DMS 273 treated with DMSO at 0.1 percent for 48 hours (cell line): ENCODE measurements at places on chromosomes 6 and 20.
A peak's percentile ranks its signal among the peaks of the same experiment; 100 is the strongest.

GRCh38 chr6:143333081-143333480 is 117.4 kb downstream of the ADAT2 start:
- no peak for DNase-seq

- DNase-seq = no peak
These were observed 290.0 kb upstream of the SUPT3H start for GRCh38 chr6:45667766-45668165.

- no peak for DNase-seq
These were observed 169.5 kb upstream of the LAMA2 start for GRCh38 chr6:128713461-128713860.

- DNase-seq = no peak
These were observed 9.3 kb upstream of the CALHM6 start for GRCh38 chr6:116451916-116452315.

- DNase-seq = no peak
These were observed 11.0 kb downstream of the HRH3 start for GRCh38 chr20:62208795-62209755.

DNA sequence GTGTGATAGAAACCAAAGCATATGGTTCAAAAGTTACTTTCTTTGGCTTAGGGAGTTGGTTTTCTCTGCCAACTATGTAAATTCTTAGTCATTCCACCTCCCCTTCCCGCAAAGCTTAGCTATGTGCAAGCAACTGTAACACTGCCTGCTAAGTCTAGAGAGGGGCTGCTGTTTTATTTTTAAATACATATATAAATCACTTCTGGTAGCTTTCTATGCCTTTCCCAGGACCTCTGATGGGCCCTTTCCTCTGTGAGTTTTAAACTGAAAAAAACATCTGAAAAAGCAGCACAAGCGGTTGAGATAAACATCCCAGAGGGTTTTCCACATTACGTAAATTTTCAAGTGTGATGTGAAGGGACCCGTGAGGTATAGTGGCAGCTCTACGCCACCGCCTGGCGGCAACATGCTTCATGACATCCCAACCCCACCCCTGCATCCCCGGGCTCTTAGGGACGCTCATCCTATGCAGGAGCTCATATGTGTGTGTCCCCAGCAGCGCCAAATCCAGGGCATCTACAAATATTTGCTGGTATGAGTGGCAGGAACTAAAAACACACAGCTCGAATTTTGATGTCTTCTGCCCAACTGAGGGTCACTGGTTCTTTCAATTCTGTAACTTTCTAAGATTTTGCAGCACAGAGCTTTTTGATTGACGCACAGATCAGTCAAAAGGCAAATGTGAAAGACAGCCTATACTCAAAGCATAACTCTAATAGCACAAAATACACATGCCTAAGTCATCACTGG is 12.7 kb downstream of the SAYSD1 start:
- no peak for DNase-seq

GRCh38 chr6:163252061-163252591 is 162.4 kb upstream of the QKI start:
- no peak for DNase-seq

GRCh38 chr6:15715060-15715459 is 52.2 kb upstream of the DTNBP1 start:
- DNase-seq = no peak

GRCh38 chr6:25065666-25066065 is 129.9 kb upstream of the RIPOR2 start:
- no peak for DNase-seq

DNA sequence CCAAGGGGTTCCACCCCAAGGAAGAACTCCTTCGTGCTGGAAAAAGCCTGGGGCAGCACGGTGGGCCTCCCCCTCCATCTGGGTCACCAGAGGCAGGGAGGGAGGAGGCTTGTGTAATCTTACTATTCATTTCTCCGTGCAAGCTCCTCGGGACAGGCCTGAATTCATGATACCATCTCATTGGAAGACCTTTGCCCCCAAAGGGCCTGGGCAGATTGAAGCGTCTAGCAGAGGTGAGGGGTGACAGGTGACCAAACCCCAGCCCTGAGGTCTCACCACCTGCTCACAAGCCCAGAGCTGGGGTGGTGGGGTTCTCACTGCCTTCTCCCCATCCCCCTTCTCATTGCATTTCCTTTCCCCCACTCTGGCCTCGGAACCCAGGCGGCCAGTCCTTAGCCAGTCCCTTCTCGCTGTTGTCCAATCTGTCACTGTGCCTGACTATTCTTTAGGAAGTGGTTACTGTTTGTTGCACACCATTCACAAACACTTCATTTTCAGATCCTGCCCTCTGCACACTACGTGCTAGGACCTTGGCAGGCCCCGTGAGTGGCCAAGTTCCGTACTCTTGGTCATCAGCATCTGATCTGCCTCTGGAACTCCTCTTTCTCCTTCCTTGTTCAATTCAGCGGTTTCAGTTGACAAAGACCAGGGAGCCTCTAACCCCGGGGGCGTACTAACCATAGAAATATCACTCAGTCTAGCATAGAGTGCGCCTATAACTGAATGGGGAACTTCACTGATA is 137.1 kb downstream of the LY86 start:
- no peak for DNase-seq

DNA sequence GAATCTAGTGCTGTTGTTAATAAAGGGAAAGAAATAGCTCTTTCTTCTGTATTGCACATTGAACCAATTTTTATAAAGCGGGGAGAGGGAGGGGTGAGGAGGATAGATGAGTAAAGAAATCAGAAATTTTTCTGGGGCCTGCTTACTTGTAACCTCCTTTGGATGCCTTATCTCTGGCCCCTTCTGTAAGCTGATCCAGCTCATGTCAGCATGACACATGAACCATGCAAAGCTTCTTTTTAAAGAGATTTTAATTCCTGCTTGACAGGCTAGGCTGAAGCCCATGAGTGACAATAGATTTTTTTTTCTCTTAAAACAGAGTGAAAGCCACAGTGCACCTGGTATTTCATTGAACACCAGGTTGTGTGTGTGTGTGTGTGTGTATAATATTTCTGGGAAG is 325.3 kb downstream of the PRL start:
- DNase-seq = no peak

DNA sequence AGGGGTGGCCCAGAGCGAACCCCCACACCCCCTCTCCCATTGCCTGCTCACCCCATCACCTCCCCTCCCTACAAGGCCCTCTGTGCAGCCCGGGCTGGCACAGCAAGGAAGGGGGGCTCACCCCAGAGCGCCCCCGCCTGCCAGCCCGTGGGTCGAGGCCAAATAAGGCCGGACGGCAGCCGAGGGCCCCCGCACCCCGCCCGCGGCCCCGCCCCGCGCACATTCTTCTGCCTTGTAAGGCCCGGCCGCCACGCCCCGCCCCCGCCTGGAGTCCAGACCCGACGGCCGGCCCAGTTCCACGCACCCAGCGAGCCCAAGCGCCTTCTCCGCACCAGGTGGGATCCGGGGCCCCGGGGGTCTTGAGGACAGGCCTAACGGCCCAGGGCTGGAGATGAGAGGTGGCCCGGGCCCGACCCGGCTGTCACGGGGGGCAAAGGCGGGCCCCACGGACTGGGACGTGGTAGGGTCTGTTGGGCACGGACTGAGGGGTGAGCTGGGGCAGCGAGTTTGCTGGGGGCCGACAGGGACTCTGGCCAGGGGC is at the start of gene MYL9:
MYL9 (plus strand) TSS at position 293 of the 541 bp plus-strand sequence. CDS start 3,366 bp downstream, outside the sequence.
- no peak for DNase-seq

DNA sequence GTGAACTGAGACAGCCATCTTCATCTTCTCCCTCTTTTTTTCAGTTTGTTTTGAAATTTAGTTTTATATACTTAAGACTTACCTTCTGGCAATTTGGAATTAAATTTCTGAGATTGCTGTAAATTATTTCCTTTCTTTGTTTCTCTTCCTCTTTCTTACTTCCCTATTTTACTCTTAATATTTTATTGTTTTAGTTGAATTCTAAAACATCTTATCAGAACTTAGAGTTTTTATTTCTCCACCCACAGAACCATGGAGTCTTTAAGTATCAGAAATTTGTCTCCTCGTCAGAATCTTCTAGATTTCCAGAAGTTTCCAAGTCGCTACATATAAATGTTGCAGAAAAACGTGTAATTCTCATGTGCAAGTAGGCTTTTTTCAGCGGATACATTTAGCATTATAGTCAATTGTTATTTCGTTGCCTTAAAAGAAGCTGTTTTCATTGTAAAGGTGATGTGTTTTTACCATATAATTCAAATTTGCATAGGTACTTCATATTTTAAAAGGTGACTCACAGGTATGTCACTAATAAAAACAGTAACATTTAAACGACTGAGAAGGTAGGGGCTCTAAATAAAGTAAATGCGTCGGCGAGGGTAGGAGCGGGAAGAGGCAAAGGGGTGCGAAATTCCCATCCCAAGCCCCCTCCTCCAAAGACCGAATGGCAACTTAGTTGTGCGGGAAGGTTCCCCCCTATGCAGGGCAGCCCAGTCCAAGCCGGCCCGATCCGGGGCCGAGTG is 866 bp upstream of the MYO6 start:
- DNase-seq = no peak

DNA sequence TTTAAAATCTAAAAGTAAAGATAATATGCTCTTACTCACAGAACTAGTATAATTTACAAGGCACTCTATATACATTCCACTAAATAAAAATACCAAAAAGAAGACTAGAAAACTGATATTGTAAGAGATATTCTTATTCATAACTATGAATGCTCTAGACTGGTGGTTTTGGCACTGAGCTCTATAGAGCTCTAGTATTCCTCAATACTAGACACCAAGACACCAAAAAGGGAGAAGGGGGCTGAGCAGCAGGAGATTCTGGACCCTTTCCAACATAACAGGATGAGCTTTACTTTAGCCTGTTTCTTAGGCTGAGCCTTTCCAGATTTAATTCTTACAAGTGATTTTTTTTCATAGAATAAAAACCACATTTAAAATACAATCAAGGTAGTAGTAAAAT is 173.6 kb downstream of the COL21A1 start:
- DNase-seq = no peak

DNA sequence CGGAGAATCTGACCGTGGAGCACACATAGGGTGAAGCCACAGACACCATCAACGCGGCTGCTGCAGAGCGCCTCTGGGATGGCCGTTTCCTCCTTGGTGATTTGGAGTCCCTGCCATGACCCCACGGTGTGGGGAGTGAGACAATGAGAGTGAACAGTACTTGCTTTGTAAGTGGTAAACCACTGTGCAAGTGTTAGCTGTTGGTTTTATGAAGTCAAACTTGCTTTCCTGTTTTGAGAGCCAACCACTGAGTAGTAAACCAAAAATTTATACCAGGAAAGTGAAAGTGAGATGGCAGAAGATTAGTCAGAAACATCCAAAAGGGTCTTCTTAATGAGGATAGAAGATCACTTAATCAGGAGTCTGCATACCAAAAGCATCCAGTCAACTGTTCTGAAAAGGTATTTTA is 160.7 kb downstream of the FOXC1 start:
- no peak for DNase-seq

DNA sequence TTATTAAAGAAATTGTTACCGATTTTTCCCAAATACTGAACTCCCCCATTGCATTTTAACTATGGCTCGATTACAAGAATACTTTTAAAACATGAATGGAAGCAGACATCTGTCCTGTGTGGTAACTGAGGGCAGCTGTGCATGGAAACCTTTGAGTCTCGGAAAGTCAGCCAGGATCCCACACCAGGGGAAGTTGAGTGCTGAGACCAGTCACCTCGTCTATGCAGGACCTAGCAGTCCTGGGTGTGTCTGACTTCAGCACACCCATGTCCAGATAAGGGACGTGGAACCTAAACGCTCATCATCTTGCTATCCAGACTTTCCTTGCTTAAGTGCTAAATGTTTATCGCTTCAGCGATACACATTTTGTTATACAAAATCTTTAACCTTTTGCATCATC is 6.1 kb downstream of the RIN2 start:
- peak; percentile 59 for DNase-seq

DNA sequence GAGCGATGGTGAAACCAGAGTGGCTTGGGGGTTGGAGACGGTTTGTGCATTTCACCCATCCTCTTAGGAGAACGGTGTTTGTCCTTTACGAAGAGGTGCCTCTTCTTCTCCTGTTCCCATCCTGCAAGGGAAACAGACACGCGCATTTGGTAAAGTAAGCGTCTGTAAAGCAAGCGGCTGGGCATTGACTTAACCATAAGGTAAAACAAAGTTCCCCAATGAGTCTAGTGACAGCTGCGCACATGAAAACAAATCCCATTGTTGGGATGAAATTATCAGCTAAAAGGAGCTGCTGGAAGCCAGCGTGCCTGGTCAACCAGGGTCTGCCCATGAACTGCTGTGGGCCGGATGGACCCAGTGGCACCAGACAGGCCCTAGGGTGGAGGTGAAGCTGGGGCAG is 5.8 kb downstream of the BHLHE23 start:
- no peak for DNase-seq

- peak; percentile 63 for DNase-seq
These were observed 43.0 kb downstream of the CDKAL1 start for GRCh38 chr6:20577173-20577688.

- no peak for DNase-seq
These were observed 49.0 kb downstream of the COL19A1 start for GRCh38 chr6:69915346-69915745.

DNA sequence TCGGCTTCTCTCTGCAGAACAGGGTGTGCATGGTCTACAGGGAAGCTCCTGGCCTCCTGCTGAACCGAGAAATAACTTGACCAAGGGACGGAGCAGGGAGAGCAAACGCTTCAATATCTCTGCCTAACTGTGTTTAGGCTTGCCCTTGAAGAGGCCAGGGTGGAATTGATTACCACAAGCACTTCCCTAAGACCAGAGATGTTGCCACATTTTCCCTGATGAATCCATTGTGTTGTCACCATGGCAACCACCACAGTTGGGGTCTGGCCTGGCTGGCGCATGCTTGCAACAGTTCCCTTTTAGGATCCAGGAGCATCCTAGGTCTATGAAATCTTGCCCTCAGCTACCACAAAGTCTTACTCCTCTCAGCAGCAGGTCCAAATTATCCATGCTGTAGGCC is 213.5 kb upstream of the SULF2 start:
- no peak for DNase-seq

DNA sequence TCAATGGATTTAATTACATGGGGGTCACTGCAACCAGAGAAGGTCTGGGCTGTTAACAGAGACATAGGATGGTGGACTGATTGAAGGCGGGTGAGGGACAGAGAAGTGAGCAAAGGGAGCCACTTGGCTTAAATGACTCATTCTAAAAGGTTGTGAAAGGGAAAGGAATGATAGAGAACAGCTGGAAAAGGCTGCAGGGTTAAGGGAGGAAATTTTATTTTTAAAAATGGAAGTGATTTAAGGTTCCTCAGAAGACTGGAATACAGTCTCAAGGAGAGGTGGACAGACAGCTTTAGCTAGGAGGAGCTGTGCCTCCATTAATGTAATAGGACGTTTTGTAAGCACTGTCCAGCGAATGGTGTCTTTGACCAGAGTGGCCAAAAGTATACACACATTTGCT is 46.7 kb downstream of the RGS17 start:
- no peak for DNase-seq

GRCh38 chr20:49786196-49786595 is 26.4 kb upstream of the SLC9A8 start:
- DNase-seq = no peak

GRCh38 chr6:34447386-34447785 is 18.5 kb upstream of the PACSIN1 start:
- no peak for DNase-seq
